ENCODE measurements at places on chromosomes 4 and X. TPM values are rescaled to one million over a fixed set of nuclear protein-coding genes. Genes with fewer than 3 reads are reported as not detected.

Gene IL9R
- not detected for total RNA-seq

DNA sequence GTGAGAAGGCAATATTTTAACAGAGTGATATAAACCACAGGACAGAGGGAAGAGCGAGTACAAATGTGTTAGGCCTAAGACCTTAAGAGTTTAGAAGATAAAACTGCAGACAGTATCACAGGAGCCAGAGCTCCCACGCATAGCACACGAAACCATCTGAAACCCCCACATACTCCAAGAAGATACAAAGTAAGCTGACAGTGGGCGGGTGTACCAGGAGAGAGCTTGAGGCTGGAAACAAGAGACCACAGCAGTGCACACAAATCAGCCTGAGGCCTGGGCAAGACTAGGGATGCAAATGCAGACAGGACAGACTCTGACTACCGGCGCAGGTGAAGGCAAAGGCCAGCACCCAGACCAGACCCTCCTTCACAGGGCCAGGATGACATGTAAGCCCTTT is 54.1 kb upstream of the ARHGAP24 start:
- peak; percentile 16 for DNase-seq

Gene AGTR2
- not detected for total RNA-seq

DNA sequence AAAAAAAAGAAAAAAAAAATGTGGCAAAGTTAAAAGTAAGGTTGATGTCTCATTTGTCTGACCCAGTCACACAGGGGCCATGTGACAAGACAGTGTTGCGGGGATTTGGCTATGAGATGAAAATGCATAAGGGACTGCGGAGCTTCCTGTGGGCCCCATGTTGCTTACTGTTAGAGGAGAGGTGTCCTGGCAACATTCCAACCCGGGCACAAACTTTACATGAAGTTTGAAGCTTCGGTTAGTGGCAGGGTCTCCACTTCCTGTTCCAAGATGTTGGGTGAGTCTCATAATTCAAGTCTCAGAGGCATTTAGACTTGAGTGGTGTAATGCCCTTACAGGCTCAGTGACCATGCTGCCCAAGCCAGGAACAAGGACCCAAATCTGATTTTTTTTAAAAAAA is 111.3 kb downstream of the MAML3 start:
- DNase-seq = no peak

Gene FAM47A
- total RNA-seq = not detected

DNA sequence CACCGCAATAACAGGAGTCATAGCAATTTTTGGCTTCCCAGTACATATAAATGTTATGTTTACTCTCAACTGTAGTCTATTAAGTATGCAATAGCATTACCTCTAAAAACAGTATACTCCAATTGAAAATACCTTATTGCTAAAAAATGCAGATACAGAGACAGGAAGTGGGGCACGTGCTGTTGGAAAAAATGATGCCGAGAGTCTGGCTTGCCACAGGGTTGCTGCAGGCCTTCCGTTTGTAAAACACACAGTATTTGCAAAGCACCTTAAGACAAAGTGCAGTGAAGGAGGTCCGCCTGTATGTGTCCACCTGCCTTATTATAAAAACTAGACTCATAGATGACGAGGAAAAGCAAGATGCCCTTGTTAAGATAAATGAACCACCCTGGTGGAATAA is 23.5 kb downstream of the CD99 start:
- DNase-seq = no peak

GRCh38 chr4:24622146-24622834 is 37.9 kb upstream of the DHX15 start:
- DNase-seq = no peak

DNA sequence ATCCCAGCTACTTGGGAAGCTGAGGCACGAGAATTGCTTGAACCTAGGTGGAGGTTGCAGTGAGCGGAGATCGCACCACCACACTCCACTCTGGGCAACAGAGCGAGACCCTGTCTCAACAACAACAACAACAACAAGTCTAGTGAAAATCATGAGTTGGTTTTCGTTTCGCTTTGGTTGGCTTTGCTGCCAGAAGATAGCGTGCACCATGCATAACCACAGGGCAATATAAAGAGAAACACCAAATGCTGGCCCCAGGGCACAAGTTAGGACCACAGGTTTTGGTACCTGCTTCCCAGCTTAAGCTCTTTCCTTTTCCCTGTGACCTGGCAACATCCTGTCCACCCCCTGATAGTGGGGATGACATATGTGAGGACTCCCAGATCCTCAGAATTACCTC is 21.5 kb upstream of the HMGB3 start:
- no peak for DNase-seq

Gene SYP
- under 0.01 TPM for total RNA-seq

- peak; percentile 42 for DNase-seq
These were observed 277.6 kb downstream of the BCOR start for GRCh38 chrX:39819921-39820849.

DNA sequence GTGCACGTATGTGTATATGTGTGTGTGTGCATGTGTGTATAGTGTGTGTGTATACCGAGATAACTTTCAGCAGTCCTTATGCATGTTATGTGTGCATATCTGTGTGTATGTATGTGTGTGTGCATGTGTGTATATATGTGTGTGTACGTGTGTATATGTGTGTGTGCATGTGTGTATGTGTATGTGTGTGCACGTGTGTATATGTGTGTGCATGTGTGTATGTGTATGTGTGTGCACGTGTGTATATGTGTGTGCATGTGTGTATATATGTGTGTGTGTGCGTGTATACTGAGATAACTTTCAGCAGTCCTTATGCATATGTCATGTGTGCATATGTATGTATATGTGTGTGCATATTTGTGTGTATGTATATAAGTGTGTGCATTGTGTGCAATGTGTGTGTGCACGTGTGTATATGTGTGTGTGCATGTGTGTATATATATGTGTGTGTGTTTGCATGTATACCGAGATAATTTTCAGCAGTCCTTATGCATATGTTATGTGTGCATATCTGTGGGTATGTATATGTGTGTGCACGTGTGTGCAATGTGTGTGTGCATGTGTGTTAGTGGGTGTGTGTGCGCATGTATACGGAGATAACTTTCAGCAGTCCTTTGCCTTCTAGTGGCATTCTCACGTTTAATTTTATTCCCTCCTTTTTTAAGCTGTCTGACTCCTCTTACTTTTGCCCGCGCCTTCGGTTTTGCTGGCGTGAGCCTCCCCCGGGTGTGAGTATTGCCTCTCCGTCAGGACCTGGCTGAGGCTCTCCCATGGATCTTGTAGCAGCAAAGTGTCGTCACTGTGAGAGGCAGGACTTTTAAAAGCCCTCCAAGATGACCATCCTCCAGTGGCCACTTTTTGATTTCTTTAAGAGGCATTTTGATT is 99.6 kb upstream of the SHOX start:
- DNase-seq = no peak

DNA sequence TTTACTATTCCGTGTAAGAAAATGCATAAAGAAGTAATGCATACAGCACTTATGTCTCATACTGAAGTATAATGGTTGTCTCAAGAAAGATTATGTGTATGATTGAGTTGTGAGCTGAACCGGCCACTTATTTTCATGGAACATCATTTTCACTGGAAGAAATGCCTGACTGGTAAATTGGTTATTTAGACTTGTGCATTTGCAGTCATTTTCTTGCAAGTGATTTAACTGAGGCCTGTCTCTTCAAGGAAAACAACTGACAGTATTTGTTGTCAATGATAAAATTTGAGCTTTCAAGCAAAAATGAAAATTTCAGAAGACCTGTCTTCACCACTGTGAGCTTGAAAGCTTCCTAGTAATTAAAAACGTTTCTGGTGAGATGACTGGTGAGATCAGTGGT is 62.7 kb upstream of the RPS6KA3 start:
- DNase-seq = no peak

DNA sequence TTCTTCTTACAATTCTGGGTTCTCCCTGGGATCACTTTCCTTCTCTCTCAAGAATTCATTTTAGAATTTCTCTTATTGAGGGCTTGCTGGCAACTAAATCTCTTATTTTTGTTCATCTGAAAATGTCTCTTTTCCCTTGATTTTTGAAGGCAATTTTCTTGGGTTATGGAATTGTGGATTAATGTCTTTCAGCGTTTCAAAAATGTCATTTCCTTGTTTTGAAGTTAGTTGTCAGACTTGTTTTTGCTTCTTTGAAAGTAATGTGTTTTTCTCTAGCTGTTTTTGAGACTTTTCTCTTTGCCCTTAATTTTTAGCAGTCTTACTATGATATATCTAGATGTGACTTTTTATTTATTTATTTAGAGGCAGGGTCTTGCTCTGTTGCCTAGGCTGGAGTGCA is 205.7 kb downstream of the CHIC2 start:
- no peak for DNase-seq

- DNase-seq = no peak
These were observed 7.8 kb downstream of the TAFAZZIN start for GRCh38 chrX:154419189-154419588.

DNA sequence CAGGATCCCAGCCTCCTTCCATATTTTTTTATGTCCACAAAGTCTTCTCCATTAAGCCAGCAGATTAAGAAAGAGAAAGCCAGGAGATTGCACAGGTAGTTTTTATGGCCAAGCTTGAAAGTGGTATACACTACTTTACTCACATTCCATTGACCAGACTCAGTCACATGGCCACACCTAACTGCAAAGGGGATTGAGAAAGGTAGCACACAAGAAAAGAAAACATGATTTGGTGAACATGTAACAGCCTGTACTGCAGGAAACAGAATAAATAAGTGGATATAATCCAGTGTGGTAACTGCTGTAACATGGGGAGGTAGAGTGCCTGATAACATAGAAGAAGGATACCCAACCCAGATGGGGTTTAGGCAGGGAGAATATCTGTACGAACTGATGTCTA is 43.9 kb downstream of the HOPX start:
- no peak for DNase-seq

Gene CYLC1
- total RNA-seq = not detected

DNA sequence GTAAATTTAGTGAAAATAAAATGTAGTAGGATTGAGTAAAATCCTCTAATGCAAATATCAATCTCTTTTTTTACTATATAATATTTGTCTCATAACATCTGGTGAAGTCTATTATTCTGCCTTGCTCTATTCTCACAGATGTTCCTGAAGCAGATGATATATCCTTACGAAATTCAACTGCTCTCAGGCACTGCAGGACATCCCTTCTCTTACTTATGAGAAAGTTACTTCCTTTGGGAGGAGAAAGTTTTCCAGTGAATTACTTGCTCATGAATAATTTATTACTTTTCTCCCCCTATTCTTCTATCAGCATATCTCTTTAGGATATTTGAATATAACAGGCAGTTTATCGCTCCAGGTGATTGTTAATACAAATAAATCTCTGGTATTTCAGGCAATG is 75.6 kb upstream of the AGA start:
- DNase-seq = no peak

Gene AFF2
- total RNA-seq = not detected

Gene ARSJ
- total RNA-seq = 69.5 TPM
